KBM-7 (cell line): ENCODE measurements at places on chromosomes 2 and 18.
A peak's percentile ranks its signal among the peaks of the same experiment; 100 is the strongest.

DNA sequence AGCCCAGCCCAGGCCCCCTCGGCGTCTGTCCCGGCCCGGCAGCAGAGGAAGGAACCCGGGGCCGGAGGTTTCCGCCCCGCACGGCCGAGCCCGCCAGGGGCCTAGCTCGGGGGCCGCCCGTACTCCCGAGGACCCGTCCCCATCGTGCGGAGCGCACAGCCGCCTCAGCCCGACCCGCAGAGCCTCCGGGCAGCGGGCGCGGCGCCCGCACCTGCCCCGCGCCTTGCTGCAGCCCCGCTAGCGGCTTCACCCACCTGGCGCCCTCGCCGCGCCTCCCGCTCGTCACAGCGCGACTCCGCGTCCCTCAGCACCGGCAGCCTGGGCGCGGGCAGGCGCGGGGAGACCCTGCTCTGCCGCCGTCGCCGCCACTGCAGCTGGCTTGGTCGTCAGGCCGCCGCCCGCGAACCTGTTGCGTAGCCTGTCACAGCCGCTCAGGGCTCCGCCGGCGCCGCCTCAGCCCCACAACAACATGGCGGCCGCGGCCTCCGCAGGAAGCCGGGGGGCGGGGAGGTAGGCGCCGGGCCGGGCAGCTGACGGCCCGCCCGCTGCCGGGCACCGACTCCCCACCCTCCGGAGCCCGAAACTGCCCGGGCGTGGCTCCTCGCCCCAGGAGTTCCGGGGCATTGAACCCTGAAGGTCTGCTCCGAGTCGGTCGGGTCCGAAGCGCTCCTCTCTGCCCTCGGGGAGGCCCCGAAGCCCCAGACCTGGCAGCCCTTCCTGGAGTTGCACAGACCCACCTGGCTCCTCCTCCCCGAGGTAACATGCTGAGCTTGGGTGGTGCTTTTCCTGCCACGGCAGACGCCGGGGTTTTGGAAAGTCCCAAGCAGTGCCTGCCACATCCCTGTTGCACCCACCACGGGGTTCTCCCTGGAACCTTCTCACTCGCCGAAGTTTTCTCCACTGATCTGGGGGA is at the start of gene ITSN2:
Gene ITSN2, minus strand, starts transcription at position 487 of the 913 bp plus-strand sequence. CDS start 32,454 bp downstream, outside the sequence.
- peak; percentile 87 for DNase-seq

DNA sequence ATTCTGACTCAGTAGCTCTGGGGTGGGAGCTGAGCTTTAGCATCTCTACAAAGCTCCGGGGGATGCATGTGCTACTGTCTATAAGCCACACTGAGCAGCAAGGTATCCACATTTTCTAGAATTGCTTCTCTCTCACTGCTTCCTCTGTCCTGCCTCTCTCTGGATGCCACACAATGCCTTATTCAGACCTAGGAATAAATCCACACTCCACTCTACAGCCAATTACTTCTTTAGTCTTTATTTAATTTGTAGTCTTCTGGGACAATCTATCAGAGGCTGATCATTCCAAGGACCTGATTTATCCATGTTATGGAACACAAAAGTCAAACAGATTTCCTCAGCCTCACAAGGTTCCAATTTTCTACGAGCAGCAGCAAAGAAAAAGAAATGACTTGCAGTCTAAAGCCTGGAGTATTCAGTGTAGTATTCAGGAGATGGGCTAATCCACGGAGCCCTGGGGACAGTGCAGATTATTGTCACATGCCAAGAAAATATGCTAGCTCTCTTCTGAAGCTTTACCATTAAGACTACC is 4.4 kb downstream of the BCL2 start:
- no peak for DNase-seq

- DNase-seq: no peak
These were observed 5.1 kb downstream of the SPTBN1 start for GRCh38 chr2:54461261-54461660.

- DNase-seq: peak; percentile 11
These were observed 150.2 kb downstream of the FSHR start for GRCh38 chr2:49004036-49004626.

- DNase-seq: no peak
These were observed 83.5 kb downstream of the EML6 start for GRCh38 chr2:54806975-54807374.

- no peak for DNase-seq
These were observed 3.5 kb downstream of the RBM43 start for GRCh38 chr2:151258121-151258520.
